NCI-H1048 (cell line): ENCODE measurements at places on chromosomes 11 and 22.

DNA sequence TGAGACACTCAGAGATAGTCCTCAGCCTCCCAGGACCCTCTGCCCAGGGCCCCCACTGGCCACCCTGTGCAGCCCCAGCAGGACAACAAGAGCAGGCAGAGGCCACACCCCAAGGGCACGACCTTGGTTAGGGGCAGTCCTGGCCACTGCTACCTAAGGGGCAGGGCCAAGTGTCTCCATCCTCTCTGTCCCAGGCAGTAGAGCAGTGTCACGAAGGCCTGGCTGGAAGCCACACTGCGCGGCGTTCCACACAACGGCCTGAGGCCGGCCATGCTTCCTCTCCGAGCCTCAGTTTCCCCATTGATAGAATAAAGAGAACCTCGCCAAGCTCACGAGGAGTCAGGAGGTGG, 1074.3 kb downstream of the BRD1 start:
- no peak for DNase-seq

- no peak for DNase-seq
Measured at GRCh38 chr22:20424932-20425565, 12.6 kb downstream of the SCARF2 start.

- no peak for DNase-seq
Measured at GRCh38 chr11:47302853-47303252, 32.9 kb downstream of the MADD start.

- no peak for DNase-seq
Measured at GRCh38 chr11:111730871-111731591, 35.2 kb downstream of the PPP2R1B start.

- DNase-seq: no peak
Measured at GRCh38 chr11:110860461-110860860, 148.2 kb upstream of the ARHGAP20 start.

- DNase-seq: no peak
Measured at GRCh38 chr11:68460741-68461574, at the start of gene PPP6R3. PPP6R3 (plus strand) TSS chr11:68460752; CDS start chr11:68537665, 76,913 bp downstream.

DNA sequence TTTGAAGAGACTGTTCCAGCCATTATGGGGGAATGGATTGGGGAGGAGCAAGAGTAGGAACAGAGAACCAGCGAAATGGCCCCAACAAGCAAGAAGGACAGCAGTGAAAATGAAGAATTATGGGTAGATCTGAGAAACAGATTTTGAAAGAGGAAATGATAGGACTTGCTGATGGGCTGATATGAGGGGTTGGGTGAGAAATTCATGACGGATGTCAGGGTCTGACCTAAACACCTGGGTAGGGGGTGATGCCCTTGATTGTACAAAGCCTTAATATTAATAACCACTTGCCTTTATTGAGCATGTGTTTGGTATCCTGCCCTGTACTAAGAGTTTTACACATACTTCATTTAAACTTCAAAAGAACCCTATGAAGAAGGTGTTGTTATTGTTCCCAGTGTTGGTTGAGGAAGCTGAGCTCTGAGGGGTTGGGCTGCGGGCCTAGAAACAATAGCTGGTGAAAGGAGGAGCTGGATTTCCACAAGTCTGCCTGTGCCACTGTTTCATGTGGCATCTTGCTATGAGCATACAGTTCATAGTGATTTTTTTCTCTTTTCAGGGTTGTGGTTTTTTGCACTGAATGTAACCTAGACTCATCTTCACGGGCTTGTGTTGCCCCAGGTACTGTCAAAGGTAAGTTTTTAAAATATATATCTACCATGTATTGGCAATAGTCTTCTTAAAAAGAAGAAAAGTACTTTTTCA, 61.1 kb upstream of the TNRC6B start:
- DNase-seq: no peak

GRCh38 chr11:25535467-25536272, 796.3 kb upstream of the ANO3 start:
- no peak for DNase-seq

DNA sequence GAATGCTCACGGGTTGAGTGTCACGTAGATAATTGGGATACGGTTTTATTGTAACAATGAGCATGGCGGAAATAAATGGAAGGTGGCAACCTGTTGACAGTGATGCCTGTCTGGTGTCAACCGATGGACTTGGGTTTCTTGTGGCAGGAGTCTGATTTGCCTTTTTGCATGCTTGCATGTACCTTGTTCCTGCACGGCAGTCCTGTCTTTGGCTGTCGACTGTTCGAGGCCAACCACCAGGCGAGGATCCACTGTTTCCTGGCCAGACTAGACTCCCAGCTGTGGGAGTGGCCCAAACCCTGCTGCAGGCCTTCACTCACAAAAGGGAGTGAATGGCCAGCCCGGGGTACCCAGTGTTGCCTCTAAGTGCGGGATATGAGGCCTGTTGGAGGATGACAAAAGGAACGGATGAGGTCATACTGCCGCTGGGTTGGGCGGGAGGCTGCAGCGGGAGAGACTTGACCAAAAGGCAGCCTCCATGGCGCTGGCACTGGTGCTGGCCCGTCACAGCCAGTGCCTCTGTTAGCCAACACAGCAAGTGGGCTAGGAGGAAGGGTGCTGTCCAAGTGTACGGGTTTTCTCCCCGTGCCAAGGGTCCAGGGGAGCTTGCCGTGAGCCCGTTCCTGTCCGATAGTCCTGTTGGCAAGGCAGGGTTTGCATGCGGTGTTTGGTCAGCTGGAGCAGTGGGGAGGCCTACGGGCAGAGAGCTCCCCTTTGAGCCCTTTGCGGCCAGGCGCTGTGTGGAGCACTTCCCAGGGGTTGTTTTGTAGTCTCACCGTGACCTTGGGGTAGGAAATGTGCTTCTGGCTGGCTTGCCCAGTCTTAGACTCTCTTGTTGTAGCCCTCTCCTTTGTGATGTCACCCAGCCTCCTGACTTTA, 974 bp downstream of the DGCR8 start:
- no peak for DNase-seq

DNA sequence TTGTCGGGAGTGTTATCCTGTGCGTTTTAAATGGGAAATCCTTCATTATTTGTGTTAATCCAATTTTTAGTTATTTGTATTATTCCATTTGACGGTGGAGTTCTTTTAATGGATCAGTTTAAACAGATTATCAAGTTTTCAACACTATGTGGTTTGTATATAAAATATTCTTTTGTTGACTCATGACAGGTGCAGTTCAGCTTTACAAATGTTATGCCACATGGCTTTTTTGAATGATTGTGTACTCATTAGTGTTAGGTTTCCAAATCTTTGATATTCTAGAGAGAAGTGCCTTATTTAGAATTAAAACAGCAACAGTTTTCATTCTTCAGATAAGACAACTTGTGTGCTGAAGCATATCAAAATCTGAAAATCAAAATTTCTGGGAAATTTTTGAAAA, 2.4 kb downstream of the JAM3 start:
- no peak for DNase-seq
